ENCODE measurements at places on chromosomes 2 and 18.

GRCh38 chr2:46689993-46690392 lies 210.6 kb downstream of the TMEM247 start:
- no peak for DNase-seq

DNA sequence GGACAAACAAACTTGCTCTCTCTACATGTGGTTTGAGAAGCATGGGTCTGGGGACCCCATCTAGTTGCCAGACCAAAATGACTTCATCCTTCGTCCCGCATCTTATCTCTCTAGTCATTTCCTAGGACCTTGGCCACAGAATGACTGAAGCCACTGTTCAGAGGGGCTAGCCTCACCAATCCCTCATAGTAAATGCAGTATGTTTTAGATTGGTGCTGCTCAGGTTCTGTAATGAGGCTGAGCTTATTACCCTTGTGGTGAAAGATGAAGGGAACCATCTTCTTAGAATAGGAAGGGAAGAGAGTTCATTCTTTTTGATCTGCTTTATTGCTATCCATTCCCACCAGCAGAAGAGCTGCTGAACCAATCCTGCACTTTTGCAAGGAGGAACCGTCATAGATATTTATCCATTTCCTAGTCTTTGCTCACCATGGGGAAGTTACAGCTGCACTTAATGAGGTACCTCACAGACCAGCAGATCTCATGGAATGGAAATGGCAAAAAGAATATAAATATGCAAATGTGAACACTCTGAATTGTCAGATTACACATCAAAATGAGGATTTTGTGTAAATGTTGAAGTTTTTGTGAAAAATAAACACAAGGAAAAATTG lies 436.7 kb downstream of the LPIN1 start:
- no peak for DNase-seq

- DNase-seq, result no peak
These were observed 190.9 kb downstream of the ST6GAL2 start for GRCh38 chr2:106694964-106695470.

DNA sequence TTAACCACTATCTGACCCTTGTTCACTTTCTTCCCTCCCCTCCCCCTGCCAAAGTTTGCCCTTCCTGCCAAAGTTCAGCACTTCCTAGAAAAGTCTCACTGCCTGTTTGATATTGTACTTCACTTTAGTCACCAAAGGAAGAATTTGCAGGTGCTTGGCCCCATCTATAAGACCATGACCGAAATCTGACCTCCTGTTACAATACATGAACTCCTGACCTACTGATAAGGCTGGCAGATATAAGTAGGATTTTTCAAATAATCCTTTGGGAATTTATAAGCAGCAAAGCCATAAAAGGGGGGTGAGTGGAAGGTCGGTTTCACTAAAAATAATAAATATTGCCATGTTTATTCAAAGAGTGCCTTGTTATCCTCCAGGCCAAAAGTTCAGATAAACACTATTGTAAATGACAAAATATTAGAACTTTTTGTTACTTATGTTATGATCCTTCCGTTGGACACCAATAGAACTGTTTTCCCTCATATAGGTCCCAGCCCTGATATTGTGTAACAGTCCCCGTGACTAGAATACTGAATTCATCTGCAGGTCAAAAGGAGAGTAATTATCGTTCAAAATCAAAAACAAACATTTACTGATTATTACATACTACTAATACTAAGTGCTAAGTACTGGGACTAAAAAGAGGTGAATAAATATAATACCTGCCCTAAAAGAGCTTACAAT lies 277.6 kb downstream of the EXOC6B start:
- DNase-seq, result no peak

DNA sequence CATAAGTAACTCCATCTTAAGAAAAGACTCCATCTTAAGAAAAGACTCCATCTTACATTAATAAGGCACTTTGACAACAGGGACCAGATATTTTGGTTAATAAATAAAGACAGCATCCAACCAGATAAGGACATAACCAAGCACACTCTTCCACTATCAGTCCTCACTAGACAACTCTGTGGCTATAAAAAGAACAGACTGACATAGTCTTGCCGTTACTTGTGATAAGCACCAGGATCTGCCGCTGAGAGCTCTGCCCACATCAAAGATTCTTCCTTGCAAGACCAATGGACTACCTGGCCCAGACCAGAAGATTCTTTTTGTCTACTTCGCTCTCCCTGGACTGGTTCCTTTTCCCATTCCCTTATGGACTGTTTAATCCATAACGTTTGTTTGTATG lies 667.4 kb downstream of the NYAP2 start:
- no peak for DNase-seq

DNA sequence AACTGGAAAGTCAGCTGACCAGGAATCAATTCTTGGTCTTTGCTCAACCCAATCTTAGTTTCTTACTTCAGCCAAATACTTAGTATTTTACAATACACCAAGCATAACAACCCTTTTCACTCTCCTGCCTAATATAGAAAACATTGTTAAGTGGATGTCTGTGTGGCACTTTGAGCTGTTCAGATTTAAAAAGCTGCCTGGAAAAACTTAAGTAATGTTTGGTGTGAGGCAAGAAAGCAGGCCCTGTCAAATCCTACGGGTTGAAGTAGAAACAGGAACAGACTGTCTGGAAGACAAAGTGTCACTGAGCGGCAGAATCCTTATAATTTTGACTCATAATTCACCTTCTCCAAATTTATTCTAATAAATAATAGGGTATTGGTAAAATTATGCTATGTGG lies 37.1 kb upstream of the FRZB start:
- DNase-seq, result no peak

DNA sequence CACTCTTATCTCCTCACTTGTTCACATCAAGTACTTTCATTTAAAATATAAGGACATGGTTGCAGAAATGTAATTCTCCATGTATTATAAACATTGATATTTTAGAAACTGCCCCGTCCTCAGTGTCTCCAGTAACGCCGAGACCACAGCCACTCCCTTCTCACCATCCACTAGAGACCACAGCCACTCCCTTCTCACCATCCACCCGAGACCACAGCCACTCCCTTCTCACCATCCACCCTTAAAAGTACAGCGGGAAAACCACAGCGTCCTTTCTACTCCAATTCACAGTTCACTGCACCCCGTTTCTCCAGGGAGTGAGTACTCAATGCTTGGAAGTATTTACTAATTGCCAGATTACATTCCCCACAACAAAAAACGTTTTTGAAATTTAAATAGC lies 1452.2 kb upstream of the ACVR2A start:
- no peak for DNase-seq

DNA sequence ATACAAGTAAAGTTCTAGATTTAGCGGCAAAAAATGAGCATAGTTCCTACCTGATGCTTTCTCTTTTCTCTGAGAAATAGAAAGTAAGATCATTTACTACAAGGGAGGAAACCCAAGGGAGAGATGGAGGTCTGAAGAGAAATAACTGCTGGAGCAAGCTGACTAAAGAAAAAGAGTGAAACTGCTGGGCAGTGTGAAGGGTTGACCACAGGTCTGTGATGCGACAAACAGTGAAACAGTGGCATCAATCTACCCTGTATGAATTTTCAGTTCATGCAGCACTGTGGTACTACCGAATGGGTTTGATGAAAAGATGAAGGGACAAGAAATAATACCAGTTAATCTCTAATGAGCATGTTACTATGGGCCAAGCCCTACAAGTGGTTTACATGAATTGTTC lies 52.2 kb downstream of the CUL3 start:
- no peak for DNase-seq

DNA sequence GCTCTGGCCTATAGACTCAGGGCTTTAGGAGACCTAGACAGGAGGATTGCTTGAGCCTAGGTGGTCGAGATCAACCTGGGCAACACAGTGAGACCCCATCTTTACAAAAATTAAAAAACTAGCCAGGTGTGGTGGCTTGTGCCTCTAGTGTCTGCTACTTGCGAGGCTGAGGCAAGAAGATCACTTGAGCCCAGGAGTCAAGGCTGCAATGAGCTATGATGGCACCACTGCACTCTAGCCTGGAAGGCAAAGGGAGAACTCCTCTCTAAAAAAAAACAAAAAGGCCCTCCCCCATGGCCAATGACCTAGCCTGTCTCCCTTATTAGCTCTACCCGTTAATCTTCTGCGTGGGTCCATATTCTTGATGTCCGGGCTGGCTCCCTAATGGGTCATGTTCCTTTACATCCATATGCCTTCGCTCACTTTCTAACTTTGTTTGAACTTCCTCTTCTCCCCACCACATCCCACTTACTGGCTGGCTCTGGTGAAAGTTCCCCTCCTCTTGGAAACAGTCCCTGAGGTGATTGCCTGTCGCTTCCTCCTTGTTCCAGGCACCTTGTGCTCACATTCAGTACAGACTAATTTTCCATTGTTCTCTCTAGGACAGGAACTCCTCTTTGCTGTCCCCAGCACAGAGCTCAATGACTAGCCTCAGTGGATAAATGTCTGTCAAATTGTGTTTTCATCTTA lies 103.0 kb downstream of the AFF3 start:
- DNase-seq, result no peak

DNA sequence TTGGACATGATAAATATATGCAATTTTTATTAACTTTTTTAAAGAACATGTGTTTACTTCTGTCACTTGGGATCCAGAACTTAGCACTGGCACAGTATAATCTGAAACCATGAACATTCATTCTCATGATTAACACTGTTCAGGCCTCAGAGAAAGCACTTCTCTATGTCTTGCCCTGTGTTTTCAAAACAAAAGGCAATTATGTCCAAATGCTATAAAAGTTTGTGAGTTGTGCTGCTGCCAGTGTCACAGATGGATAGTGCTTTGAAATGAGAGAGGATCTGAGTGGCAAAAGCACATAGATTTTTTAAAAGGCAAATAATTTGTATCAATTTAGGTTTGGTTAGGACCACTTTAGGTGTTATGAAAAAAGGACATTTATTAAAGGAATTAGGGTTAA lies 470.5 kb upstream of the FAM98A start:
- DNase-seq, result no peak

- no peak for DNase-seq
These were observed 52.5 kb downstream of the LRPPRC start for GRCh38 chr2:43943323-43943722.

GRCh38 chr2:74762789-74763188 lies 71.1 kb upstream of the HK2 start:
- no peak for DNase-seq

DNA sequence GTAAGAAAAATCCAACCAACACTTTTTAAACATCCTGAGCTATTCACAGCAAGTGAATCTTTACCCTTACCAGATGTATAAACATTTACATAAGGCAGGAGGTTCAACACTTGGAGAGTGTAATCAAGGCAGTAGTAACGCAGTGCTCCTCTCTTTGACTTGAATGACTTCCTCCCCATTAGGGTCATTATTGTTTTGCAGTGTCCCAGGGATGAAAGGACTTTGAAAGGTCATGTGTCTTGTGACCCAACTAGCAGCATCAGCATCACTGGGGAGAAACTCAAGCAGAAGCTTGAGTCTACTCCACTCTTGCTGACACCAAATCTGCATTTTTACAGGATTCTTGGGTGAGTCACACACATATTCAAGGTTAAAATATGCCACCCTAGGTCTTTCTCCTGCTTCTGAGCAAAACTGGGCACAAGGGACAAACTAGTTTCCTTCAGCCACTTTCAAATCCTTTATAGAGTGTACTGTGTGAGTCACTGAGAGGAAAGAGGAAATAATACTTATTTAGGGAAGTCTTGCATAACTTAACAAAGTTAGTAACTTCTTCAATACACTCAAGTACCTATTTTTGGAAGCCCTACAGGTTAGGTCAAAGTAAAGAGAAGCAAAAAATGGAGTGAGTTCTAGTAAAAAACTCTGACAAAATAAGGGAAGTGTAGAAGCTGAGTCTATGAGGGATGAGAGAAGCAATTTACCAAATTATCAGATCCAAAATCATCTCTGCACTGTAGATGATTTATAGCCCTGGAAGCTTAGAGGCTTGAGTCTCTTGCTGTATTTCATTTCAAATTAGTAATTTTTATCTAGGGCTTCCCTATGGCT lies 51.0 kb upstream of the EML4 start:
- DNase-seq, result no peak

DNA sequence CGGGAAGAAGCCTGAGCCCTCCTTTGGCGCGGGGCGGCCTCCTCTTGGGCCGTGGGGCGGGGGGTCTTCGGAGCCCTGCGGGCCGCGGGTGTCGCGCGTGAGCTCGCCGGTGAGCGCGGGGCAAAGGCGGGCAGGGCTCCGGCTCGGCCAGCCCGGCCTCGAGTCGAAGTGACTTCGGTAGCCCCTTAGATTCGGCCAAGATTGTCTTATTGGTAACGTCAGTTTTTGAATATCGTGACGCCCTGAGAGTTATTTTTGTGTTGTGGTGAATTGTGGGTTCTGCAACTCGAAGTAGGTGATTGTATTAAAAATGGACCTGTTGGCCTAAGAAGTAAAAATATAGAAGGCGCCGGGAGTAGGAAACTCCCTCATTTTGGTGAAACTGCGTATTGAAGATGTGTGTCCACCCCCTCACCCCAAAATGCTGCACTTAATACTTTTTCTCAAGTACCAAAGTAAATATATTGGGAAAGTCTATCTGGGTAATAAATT lies 669 bp downstream of the MARCHF7 start:
- no peak for DNase-seq

GRCh38 chr2:210998334-210998733 lies 441.9 kb downstream of the CPS1 start:
- no peak for DNase-seq

DNA sequence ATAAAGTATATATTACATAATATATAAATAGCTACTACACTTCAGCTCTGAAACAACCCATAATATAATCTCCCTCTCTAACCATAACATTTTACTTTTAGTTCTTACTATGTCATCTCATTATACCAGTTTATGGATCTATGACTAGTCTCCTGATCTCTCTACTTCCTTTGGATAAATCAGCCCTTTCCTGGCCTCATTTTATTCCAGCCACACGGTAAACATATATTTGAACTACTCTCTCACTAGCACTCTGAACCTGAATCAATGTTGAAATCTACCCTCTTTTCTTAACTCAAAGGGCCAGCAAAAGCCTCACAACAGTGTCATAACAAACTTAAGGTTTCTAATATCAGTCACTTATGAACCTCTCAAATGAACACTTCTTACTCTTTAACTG lies 62.6 kb downstream of the BAZ2B start:
- DNase-seq, result no peak

- no peak for DNase-seq
These were observed 39.4 kb downstream of the TMEM182 start for GRCh38 chr2:102801098-102801718.

- no peak for DNase-seq
These were observed 27.1 kb upstream of the KLF11 start for GRCh38 chr2:10016001-10016801.

DNA sequence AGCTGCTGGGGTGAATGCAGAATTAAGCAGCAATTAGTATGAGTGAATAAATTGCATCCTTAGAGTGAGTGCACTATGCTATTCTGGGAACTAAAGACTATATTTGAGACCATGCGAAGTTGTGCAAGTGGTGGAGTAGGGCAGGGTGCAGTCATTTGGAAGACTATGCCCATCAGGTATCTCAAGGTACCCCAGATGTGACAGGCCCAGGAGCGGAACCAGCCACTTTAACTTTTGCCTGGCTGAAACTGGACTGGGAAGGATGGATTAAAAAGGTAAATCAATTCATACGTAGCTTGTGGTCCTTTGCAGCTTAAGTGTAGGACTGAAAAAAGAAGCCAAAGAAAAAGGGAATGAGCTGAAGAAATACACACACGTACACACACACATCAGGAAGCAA lies 1.7 kb downstream of the KYNU start:
- DNase-seq, result no peak

Data from stimulated activated CD8-positive, alpha-beta memory T cell treated with anti-CD3 and anti-CD28 coated beads, Interleukin-15, amount 100 ng/mL, for 24 hours (primary cell).